ENCODE measurements at places on chromosomes 2 and 18.
A peak's percentile ranks its signal among the peaks of the same experiment; 100 is the strongest.

DNA sequence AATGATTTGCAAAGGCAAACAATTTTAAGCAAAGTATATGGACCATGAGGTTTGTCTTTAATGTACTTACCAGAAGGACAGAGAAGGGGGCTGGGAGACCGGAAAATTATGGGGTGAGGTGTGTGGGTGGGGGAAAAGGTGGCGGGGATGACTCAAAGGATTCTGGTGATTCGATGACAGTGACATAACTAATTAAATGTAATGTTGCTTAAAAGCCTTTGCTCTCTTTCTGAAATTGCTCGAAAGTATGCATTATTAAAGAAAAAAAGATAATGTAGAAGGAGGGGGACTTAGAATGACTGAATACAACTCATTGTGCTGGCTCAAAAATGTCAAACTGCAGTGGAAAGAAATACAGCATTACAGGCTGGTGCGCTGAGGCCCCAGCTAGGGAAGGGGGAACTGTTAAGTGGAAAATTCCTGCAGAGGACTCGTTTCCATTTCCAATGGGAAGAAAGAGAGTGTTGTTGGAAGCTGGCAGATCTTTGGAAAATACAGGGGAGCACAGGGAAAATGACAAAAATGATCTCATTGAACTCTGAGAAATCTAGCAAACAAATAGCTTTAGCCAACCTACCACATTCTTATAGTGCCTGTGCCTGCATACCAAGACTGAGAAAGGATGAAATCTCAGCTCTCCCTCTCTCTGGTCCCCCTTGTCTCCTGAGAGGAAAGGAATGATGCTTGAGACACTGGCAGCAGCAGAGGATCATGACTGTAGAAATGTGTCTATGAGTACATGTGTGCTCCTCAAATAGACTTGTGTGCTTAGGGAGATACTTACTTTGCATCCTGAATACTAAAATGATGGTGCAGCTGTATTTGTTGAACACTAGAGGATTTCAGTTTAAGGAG lies 632.4 kb downstream of the NYAP2 start:
- no peak for DNase-seq

DNA sequence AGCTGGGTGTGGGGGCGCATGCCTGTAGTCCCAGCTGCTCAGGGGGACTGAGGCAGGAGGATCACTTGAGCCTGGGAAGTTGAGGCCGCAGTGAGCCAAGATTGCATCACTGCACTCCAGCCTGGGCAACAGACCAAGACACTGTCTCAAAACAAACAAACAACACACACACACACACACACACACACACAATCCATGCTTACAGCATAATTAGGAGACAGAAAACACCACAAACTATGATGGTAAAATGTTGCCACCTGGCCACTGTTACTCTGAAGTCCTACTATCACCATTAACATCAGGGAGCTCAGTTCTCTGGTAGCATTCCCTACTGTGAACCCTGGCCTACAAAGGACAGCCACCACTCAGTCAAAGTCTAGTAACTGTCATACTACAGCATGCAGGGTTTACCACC lies 18.3 kb downstream of the DNPEP start:
- DNase-seq, result peak; percentile 10

DNA sequence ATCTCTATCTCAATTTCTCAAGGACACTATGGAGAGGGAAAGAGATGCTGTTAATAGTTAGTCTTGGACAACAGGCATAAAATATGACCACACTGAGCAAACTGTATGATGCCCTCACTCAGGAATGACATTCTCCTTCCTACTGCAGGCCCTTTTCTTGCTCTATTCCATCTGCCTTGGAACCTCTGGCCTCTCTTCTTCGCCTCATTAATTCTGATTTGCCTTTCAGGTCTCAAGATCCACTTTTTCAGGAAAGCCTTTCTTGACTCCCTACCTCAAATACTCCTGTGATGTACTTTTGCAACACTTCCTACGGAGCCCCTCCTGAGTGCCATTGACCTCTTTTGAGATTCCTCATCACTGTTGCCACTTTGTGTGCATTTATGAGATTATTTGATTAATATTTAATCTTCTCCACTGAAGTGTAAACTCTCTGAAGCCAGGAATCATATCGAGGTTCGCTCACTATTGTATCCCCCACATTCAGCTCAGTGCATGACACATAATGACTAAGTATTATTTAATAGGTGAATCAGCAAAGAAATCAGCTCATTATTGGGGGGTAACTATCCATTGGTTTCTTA lies 21.3 kb upstream of the SPP2 start:
- DNase-seq, result no peak

- no peak for DNase-seq
Observed at GRCh38 chr2:129909651-129910418, 69.6 kb upstream of the RAB6C start.

- no peak for DNase-seq
Observed at GRCh38 chr2:203732953-203733510, 26.6 kb downstream of the CD28 start.

DNA sequence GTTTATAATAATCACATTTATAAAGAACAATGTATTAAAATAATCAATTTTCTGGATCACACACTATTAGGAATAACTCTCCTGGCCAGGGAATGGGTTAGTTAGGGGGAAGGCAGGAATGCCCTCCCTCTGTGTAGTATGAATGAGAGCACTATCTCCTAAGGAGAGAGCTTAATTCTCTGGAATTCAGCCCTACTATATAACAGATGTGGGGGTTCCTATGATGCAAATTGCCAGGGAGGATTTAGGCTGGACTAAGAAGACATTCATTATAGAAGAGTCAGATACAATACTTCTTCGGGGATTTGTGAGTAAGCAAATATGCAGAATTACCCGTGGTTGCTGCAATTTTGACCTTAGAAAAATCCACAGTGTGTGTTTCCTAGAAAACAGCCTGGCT lies 250.1 kb upstream of the VRK2 start:
- DNase-seq, result no peak

GRCh38 chr2:232937278-232937906 lies 67.3 kb downstream of the SNORC start:
- no peak for DNase-seq

- peak; percentile 66 for DNase-seq
Observed at GRCh38 chr2:17815468-17816184, 634 bp upstream of the MSGN1 start.

DNA sequence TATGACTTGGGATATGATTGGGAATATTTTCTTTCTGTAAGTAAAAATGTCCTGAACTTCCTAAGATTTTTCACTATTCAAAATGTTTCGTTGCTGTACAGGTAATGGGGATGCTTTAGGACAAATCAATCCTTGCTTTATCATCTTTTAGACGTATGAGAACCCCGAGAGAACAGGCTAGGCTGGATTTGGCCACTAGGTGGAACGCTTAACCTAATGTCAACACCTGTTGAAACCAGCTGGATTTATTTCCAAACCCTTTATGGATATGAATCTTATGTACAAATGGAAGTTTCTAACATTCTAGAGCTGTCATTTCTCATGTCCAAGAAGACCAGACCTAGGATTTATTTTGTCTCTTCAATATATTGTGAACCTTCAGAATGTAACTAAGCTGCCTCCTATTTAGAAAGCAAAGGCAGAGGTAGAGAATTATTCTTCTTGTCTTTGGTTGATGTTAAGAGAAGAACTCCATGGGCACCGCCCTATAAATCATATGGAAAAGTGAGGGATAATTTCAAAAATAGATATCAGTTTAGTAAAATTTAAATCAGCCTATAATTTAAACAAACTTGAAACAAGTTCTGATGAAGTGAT lies 96.7 kb downstream of the PMAIP1 start:
- DNase-seq, result peak; percentile 10

DNA sequence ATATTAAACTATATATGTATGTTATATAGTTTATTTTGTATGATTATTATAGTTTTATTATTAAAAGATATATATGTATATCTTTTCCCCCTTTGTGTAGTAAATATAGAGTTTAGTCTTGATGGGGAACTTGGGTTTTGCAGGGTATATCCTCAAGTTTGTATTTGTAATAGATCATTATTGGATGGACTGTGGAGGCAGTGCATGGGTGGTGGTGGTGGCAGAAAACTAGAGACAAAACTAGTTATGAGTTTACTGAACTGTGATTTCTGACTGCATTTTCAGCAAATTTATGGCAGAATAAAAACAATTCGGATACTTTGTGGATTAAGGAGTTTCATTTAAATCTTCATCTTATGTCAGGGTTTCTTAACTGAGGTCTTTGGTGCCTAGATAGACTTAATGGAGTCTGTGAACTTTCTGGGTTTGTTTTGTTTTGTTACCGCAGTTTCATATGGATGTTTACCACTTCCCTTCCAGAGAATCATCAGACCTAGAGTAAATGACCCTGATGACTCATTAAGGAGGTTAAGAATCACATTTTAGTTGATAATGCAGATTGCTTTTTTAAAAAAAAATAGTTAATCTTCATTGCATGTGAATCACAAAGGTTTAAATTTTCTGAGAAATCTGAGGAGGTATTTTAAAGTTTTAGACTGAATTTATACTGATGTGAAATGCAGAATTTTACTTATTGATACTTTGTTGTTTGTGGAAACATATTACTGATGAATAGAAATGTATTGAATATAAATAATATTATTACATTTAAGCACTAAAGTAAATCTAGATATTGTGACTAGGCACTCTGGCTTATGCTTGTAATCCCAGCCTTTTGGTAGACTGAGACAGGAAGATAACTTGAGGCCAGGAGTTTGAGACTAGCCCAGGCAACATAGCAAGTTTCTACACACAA lies 14.5 kb downstream of the EPC2 start:
- DNase-seq, result no peak

DNA sequence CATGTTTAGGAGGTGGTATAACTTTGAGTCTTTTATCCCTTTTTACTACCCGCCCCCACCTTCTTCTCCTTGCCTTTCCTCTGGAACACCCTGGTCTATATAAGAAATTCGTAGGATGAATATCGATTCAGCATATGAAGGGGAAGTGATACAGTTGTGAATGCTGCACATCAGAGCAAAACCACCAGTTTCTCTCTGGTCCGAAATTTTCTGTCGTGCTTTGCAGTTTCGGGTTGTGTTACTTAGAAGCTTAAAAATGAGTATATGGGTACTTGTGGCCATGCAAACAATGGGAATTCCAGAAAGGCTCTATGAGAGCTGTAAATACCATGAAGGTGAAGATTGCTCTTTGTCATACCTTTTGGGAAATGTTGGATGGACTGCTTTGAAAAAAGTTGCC lies 60.6 kb downstream of the DAW1 start:
- no peak for DNase-seq

DNA sequence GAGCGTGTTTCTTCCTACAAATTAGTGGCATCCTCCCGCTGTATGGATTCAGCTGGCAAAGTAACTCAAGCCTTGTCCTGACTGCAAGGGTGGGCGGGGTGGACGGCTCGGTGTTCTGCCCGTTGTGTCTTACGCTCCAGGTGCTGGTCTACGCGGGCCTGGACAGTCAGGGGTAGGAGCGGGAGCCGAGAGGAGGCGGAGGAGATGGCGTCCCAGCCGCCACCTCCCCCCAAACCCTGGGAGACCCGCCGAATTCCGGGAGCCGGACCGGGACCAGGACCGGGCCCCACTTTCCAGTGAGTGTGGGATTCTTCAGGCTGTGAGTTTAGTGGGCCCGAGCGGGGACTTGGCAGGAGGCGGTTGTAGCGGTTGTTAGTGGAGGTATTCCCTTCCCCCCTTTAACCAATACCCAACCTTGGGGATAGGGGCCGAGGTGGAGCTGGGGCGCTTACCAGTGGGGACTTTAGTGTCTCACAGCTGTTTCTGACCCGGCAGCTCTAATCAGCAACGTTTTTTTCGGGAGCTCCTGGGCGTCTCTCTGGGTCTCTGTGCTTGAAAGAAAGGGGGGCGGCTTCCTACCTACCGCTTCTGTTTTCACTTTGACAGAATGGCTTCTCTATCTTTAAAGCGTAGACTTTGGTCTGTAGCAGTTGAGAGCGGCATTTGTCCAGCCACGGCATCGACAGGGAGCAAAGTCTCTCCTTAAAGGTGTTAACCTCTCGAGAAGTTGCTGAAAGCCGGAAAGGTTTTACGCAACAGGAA lies at the start of the genes PEX13 and PUS10:
PEX13 (plus strand) TSS at position 165 of the 762 bp plus-strand sequence; CDS start at position 205, 40 bp downstream.
PUS10 (minus strand) TSS at position 700 of the 762 bp plus-strand sequence. CDS start 6,365 bp downstream, outside the sequence.
- DNase-seq, result peak; percentile 92

GRCh38 chr2:43238176-43238575 lies 11.8 kb upstream of the ZFP36L2 start:
- DNase-seq, result no peak

DNA sequence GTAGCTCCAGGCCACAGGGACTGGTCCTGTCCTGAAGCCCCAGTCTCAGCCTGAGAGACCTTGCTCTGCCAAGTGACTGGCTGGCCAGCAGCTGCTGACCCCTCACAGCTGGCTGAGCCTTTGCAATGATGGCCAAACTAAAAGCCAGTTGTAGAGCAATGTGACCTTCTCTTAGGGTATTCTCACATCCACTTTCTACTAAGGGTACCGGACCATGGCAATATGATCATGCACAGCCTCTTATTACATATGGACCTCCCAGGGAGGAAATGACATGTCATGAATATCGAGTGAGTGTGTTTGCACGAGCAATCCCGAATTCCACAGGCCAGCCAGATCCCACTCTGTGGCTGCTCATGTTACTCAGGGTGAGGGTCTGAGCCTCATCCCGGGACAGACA lies 213.9 kb downstream of the VAPA start:
- DNase-seq, result no peak

DNA sequence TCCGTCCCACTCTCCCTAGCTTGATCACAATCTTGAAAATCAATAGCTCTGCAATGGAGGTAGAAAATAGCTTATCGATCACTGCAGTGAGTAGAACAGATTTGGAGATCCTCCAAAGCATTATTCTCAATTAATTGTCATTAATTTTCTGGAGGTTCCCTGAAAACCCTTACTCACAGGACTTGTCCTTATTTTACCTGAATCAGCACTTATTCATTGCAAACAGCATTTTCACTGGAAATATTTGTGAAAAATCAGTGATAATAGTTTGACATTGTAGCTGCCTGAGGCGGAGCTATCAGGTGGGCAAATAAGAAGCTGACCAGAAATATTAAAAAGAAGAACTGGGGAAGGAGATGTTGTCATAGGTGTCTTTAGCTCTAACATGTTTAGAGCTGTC lies 294.6 kb upstream of the ZSWIM2 start:
- DNase-seq, result no peak

DNA sequence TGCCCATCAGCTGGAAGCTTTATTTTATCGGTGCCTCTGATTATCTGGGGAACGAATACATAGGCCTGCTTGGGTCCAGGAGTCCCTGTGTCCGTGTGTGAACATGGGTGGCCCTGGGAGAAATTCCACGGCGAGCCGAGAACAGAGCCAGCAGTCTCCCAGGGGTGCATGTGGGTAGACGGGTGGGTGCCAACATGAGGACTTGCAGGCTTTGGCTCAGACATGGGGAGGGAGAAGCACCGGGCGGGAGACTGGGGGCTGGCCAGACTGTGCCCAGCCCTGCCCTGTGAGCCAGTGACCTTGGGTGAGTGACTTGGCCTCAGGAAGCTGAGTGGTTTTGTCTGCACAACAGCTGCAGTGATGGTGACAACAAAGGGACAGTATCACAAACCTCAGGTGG lies 44.2 kb upstream of the SALL3 start:
- no peak for DNase-seq

DNA sequence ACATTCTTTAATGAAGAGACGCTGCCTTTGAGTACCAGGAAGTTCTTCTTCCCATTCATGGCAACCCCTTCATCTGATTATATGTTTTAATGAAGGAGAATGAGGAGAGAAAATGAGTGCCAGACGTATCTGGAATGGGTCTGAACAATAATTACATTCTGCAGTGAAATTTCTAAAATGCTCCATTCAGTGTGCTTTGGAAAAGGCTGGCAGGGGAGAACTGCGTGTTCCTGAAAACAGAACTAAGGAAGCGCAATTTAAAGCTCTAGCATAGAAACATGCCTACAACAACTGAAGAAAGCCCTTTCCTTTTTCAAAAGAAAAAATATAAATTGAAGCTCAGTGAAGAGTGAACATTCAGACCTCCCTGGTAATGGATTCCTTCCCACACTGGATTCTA lies 58.8 kb downstream of the BOD1L2 start:
- no peak for DNase-seq

- no peak for DNase-seq
Observed at GRCh38 chr2:183427558-183427957, 303.3 kb downstream of the NUP35 start.

All from NCI-H1694 treated with DMSO at 0.1 percent for 48 hours (cell line).